NT2/D1 (cell line): ENCODE measurements at places on chromosomes 16 and 17.

GRCh38 chr16:63613701-63614100 lies 1508.2 kb downstream of the CDH11 start:
- DNase-seq: no peak

DNA sequence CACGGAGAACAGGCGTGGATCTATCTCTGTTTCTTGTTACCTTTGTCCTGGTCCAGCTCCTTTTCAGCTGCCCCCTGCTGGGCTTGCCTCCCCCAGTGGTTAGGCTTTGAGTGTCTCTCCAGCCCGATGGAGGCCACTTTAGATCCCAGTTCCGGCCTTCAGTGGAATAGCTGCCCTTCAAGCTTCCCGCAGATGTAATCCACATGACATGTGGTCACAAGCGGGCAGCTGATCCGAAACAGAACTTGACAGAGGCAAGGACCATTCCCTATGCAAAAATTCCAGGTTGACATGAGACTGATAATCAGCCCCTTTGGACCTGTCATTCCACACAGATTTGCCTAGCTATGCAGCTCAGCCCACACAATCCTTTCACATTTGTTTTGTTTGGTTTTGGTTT lies 40.6 kb upstream of the AQP8 start:
- DNase-seq: no peak

DNA sequence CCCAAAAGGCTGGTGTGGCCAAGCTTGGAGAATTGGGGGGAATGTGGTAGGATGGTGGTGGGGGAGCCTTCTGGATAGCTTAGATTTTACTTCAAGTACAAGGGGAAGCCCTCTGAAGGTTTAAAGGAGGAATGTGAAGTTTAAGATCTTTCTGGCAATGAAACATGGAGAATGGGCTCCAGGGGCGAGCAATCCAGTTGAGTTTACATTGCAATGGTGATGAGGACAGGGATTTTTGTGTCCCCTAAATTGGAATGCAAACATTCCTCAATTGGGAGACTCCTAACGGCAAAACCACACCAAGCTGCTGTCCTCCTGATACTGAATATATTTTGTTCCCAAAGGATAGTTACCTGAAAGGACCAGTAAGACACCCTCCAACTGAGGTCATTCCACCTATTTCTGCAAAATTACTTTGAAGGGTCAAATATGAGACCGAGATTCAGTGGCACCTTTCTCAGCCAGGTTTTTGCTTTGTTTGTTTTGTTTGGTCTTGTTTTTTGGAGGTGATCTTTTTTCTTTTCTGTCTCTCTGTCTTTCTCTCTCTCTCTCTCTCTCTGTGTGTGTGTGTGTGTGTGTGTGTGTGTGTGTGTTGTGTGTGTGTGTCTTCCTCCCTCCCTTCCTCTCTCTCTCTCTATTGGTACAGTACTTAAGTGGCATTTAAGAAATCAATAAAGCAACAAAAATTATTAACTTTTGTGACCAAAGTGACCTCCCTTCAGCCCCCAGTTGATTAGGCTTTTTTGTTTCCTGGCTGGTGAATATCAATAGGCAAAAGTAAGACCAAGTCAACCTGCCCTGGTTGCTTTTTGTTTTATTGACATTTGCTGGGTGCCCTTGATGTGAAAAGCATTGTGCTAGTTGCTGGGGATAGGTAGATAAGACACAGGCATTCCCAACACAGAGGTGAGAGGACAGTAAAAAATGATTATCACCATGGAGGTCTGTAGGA lies 16.4 kb upstream of the TAT start:
- no peak for DNase-seq

DNA sequence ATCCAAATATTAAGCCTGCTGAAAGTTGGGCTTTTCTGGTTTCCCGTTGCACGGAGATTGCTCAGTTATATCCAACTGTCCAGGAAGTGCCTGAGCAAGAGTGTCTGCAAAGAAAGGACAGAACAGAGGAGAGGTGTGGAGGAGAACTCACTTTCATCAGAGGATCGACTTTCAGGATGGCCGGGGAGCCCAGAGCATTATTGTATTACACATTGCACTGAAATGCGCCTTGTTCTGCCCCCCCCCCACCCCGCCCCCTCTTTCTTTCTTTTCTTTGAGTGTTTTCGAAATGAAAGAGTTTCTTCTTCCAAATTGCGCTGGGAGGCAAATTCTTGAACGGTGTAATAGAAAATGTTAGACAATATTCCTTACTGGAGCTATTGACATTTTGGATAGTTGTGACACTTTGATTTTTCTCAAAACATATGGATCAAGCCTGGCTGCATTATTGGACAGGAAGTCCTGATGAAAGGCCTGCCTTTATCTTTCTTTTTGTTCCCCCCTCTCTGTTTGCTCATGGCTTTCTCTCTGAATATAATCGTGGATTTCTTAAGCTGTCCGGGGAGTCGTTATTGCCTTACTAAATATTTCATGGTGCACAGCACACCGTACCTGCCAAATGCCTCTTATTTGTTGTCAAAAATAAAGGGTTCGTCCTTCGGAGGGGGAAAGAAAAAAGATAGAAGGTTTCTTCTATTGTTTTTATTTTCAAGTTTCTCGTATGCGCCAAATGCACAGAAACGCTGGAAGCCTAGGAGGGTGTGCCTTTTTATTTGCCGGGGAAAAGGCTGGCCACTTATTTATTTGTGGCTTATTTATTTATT lies 110.8 kb downstream of the IRX3 start:
- DNase-seq: no peak

DNA sequence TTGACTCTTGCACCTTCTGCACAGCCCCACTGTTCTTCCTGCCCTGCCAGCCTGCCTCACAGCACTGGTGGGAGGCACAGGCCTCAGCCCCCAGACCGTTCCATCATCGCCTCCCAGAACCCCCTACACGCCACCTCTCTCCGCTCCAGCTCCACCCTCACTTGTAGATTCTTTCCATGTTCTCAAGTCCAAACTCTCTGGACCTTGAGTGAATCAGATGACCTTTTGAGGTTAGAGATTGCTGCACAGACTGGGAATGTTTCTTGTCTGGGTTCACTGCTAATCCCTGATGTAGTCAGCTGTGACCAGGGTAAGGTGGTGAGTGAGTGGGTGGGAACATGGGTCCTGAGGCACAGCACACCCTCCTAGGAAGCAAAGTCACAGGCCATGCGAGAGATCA lies 272.4 kb downstream of the IRF8 start:
- no peak for DNase-seq

DNA sequence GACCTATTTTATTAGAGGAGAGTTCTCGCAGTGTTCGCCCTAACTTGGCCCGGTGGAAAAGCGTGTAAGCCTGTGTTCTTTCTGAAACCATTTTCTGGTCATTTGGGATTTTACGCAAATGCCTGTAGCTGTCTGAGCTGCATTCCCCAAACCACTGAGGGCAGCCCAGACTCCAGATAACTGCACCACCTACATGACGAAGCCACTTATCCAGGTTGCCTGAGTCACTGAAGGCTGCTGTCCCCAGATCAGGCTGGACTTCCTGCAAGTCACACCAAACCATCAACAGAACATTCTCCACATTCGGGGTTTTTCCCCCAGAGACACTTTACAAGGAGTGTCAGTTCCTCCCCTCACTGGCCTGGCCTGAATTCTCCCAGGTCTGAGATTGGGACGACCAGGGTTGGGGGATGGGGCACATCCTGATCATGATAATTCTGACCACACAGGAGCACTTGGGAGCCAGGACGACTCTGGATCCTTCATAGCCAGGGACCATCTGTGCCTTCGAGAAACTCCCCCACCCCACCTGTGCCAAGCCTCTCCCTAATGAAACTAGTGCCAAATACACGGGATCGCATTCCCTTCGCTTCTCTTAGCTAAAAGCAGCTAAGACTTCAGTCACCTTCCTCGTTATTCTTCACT lies 2.3 kb downstream of the RPRML start:
- no peak for DNase-seq

GRCh38 chr16:67055712-67056487 lies 27.0 kb downstream of the CBFB start:
- DNase-seq: no peak

GRCh38 chr17:13030056-13030455 lies 12.2 kb upstream of the ELAC2 start:
- no peak for DNase-seq

DNA sequence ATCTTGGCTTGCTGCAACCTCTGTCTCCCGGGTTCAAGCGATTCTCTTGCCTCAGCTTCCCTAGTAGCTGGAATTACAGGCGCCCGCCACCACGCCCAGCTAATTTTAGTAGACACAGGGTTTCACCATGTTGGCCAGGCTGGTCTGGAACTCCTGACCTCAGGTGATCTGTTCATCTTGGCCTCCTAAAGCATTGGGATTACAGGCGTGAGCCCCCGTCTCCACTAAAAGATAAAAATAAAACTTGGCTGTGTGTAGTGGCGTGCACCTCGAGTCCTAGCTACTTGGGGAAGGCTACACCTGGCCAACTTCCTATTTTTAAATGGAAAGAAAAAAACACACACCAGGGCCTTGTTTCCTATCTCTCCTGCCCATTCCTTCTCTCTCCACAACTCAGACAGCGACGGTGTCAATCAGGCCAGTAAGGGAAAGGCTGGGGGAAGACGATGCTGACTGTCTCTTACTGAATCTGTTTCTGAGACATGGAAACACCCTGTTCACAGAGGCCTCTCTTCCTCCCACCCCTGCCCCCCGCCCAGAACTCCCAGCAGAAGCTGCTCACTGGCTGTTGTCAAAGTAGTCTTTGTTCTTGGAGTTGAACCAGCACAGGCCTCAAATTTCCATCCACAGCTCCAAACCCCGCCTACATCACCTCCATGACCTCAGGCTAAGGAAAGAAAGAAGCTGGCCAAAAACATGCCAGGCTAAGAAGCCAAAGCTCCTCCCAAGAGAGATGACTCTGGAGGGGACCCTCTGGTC lies 96.6 kb downstream of the NXN start:
- DNase-seq: peak; percentile 56
